DMS53 (cell line): ENCODE measurements at places on chromosomes 1 and 21.

DNA sequence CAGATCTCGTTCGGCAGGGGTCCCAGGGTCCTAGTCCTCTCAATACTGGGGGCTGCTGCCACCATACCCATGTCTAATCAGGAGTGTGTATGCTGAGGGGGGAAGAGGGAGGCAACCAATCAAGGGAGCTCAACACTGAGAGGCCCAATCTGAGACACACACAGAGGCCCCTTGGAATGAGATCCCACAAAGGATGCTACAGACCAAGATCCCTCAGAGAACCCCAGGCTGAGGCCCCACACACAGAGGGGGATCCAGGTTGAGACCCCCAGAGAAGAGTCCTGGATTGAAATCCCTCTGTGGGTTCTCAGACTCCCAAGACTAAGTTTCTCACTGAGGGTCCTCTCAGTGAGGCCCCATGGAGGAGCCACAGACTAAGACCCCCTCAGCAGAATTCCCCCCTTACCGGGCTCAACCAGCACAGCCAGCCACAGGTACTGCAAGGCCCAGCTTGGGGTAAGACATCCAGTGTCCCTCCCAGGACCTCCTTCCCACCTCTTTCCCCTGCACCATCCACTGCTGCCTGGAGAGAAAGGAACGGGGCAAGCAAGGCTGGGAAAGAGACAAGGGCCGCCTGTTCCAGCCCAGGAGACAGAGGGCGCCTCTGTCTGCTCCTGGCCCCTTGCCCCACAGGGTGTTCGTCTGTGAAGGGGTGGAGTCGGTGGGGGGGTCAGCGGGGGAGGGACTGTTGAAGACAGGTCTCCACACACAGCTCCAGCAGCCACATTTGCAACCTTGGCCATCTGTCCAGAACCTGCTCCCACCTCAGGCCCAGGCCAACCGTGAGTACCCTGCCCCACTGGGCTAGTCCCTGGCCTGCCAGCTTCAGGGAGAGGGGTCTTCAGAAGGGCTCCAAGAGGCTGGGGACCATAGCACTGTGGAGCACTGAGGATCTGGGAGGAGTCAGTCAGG, at the start of gene S100A1:
Gene S100A1, plus strand, starts transcription at position 720 of the 912 bp plus-strand sequence. CDS start 2,088 bp downstream, outside the sequence.
- peak; percentile 33 for DNase-seq

DNA sequence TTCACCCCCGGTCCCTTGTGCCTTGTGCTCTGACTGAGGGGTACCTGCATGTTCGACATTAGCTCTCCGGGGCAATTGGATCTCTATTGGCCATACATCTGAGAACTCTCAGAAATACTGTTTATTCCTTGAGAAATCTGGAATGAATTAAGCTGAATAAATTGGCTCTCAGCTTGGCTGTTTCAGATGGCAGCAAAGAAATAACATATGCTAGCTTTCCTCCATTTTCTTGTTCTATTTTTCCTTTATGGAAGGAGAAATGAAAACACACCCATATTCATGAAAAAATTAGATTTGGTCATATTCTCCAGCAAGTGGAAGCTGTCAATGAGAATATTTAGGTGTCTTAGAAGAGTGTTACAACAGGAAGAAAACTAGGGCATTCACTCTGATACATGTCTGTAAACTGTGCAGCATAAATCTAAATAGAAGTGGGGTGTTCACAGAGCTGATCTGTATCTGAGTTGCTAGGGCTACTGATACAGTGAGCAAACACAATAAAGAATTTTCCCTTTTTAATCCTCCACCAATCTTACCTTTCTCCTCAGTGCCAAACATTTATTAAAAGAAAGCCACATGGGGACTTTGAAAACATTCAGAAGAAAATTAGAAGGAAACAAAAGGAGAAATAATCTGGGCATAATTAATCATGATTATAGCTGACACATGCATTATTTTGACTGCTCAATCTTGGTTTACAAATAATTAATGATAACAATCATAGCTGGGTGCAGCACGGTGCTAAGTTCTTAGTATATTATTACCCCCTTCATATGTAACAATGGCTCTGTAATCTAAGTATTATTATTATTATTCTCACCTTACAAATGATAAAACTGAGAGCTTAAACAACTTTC, 671.9 kb upstream of the USP24 start:
- peak; percentile 18 for DNase-seq

DNA sequence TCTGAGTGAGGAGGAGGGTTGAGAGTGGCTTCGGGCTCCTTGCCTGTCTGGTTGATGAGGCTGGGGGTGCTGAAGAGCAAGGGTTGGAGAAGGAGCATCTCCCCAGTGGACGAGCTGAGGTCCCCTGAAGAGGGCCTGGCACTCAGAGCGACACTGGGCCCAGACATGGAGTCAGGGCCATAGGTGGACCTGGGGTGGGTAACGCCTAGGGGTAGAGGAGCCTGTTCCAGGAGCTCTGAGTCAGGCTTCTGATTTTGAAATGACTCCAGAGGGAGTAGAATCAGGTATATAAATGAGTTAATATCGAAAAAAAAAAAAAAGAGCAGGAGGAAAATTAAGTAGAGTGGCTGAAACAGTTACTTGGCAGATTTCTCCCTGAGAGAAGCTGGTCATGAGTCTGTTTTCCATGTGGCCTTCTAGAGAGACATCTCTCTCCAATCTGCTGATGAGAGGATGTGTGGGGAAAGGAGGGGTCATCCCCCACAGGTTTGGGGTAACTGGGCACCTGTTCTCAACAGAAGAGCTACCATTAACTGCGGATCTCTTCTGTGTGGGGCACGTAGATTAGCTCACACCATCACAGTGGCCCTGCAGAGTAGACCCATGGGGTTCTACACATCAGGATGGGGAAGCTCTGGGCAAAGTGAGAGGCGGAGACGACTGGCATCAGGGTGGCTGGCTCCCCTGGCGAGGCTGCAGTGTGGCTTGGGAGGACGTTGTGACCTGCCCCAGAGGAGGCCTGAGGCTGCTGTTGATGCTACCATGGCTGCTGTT, 115.5 kb downstream of the DHRS3 start:
- DNase-seq: no peak

GRCh38 chr1:93813076-93813475, 65.9 kb downstream of the DNTTIP2 start:
- no peak for DNase-seq

DNA sequence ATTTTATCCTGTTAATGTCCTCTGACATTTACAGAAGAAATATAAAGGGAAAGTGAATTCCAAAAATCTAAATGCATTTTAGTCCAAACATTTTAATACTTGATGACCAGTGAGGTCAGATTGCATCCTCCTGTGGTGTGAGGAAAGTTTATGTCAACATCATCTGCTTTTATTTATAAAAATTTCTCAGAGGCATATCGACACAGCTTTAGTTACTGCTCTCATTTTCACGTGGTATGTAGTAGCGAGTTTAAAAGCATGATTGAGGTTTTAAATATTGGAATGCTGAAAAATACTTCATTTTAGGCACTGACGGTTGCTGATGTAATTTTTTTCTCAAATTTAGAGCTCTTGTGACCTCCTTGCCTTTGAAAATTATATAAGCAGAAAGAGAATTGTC, 234.8 kb downstream of the HMCN1 start:
- DNase-seq: no peak

GRCh38 chr1:161930064-161930463, 93.6 kb downstream of the OLFML2B start:
- no peak for DNase-seq

GRCh38 chr1:115833856-115834255, 7.1 kb downstream of the NHLH2 start:
- no peak for DNase-seq
